Nucleus accumbens (tissue), 56 donors: ENCODE measurements at places on chromosomes 12 and 14.
A peak's percentile ranks its signal among the peaks of the same experiment; 100 is the strongest.

- DNase-seq: no peak
These were observed 209.9 kb downstream of the ITPR2 start for GRCh38 chr12:26623136-26623535.

DNA sequence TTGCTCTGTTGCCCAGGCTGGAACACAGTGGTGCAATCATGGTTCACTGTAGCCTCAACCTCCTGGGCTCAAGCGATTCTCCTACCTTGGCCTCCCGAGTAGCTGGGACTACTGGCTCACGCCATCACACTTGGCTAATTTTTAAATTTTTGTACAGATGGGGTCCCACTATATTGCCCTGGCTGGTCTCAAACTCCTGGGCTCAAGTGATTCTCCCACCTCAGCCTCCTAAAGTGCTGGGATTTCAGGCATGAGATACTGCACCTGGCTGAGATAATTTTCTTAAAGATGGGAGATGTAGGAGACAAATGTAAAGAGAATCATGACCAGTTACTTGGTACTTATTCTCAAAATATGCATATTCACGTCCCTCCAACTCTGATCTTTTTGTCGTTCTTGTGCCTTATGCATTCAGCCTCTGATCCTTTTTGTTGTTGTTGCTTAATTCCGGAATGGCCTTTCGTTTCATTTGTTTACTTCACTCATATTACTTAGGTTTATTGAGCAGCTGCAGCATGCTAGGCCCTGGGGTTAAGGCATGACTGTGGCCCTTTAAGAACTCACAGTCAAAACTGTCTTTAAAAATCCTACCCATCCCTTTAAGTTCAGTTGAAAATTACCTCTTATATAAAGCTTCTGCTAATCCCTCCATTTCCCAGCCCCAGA, 8.9 kb downstream of the RBMS2 start:
- no peak for DNase-seq

DNA sequence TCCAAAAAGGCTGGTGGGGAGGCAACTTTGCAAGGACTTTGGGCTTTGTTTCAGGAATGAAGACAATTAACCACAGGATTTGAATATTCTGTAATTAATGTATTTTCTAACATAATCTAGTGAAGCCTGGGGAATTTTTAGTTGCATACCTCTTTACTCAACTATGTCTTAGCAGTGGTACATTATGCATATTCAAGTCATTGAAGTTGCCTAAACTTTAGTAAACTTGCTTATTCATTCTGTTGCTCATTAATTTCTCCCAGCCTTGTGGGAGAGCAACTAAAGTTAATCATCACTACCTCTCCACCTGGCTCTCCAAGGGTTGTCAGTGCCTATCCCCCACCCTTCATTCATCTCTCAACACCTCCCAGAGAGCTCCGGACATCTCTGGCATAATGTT, 54.2 kb downstream of the IFNG-AS1 start:
- no peak for DNase-seq

GRCh38 chr12:90794212-90794611, 160.8 kb downstream of the CCER1 start:
- no peak for DNase-seq

DNA sequence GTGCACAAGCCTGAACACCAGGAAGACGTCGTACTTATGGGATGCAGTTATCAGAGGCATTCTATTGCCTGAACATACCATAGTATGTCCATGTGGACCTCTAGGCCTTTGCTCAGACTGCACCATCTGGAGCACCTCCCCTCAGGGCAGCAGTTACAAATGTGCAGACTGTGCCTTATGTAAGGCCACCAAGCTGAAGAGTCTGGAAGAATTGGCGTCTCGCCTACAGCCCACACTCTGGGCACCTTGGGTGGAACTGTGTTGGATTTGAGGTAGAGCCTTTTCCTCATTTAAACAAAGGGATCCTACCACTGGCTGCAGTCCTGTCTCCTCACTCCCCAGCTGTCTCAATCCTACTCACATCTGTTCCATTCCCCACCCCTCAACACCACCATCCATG, 204.3 kb upstream of the FRMD6 start:
- DNase-seq: no peak

DNA sequence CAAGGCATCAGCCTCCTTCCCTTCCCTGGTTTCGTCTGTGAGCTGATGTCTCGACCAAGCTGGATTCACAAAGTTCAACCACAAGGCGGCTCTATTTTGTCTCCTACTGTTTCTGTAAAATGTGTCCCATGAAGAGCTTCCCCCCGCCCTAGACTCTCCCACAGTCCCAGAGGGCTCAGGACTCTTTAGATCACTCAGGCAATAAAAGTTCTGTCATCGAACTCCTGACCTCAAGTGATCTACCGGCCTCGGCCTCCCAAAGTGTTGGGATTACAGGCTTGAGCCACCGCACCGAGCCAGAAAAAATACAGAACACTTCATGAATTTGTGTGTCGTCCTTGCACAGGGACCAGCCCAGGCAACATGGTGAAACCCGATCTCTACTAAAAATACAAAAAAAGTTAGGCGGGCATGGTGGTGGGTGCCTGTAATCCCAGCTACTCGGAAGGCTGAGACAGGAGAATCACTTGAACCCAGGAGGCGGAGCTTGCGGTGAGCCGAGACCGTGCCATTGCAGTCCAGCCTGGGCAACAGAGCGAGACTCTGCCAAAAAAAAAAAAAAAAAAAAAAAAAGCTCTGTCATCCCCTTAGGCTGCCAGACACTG, 149.4 kb downstream of the BCL11B start:
- DNase-seq: no peak

DNA sequence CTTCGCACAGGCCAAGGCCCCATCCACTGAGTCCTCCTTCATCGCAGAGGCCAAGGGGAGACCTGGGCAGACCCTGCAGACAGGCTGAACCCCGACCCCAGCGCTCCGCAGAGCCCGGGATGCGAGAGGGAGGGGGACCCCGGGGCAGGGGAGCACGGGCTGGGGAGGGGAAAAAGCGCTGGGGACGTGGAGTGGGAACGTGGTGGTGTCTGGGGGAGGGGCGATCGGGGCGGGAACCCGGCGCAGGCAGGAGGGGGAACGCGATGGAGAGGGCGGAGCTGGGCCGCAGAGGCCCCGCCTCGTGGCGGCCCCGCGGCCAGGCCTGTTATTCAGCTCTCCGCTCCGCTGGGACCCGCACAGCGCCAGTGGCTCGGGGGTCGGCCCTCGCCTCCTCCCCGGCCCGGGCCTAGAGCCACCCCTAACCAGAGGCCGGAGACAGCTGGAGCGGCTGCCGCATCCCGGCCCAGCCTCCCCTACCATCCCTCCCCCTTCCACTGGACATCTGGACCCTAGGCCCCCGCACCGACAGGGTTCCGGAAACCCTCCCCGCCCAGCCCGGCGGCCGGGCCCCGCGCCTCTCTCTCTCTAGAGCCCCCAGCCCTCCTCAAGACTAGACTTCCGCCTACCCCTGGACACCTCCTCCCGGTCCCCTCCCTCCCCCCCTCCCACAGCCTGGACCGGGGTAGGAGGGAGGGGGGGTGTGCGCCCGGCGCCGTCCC, at the start of gene ARHGEF25:
ARHGEF25 (plus strand) TSS at position 328 of the 719 bp plus-strand sequence. CDS start 460 bp downstream, outside the sequence.
- peak; percentile 33 for DNase-seq

- no peak for DNase-seq
These were observed 23.7 kb upstream of the IFT81 start for GRCh38 chr12:110100315-110100970.

- DNase-seq: no peak
These were observed 56.5 kb downstream of the HCAR2 start for GRCh38 chr12:122646517-122647217.
